H7 (cell line): ENCODE measurements at places on chromosomes 13 and 19. TPM values are rescaled to one million over a fixed set of nuclear protein-coding genes. Genes with fewer than 3 reads are reported as not detected.
A peak's percentile ranks its signal among the peaks of the same experiment; 100 is the strongest.

DNA sequence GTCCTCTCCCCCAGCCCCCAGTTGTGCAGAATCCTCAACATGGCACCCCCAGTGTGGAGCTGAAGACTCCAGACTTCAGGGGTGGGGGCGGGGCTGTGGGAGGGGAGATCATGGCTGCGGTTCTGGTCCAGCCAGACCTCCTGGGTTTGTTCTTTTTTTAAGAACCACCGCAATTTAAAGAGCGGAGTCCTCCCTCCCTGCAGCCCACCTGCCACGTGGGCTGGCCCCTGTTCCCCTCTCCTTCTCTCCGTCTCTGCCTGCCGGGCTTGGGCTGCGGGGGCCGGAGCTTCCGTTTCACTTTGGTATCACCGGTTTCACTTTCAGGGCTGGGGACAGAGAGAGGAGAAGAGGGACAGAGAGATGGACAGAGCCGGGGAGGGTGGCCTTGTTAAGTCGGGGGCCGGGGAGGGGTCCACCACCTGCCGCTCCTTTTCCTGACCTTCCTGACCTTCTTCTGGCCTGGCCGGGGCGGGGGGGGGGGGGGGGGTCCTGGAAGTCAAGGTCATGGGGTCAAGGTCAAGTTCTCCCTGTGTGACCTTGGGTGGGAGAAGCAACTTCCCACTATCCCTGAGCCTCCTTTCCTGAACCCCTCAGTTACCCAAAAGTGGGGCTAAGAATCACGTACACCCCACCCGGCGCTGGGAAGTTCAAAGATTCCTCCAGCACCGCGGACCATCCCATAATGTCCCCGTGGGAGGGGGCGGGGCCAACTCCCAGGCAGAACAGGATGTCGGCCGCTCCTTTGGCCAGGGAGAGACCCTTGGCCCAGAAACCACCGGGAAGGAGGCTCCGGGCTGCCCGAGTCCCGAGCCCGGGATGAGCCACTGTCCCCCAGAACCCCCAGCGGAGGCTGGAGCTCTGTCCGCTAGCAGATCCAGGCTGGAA, 11.3 kb upstream of the ZBTB7A start:
- peak; percentile 89 for DNase-seq

DNA sequence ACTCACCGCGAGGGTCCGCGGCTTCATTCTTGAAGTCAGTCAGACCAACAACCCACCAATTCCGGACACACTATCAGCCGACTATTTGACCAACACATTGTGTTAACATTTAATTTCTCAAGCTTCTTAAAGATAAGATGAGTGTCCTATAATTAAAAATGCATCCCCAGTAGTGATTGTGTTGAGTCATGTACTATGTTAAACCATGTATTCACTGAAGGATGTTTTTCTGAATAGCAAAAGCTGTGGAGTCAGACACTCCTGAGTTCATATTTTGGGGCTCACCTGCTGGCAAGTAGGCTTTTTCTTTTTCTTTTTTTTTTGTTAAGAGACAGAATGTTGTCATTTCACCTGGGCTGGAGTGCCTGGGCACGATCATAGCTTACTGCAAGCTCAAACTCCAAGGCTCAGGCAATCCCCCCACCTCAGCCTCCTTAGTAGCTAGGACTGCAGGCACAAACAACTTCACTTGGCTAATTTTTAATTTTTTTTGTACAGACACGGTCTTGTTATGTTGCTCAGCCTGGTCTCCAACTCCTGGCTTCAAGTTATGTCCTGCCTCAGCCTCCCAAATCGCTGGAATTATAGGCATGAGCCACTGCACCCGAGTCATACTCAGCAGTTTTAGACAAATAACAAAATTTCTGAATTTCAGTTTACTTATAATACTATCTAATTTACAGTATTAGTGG, 606.9 kb downstream of the PCDH9 start:
- no peak for DNase-seq

- DNase-seq = no peak
Measured at GRCh38 chr13:43058318-43058674, 34.9 kb downstream of the DNAJC15 start.

DNA sequence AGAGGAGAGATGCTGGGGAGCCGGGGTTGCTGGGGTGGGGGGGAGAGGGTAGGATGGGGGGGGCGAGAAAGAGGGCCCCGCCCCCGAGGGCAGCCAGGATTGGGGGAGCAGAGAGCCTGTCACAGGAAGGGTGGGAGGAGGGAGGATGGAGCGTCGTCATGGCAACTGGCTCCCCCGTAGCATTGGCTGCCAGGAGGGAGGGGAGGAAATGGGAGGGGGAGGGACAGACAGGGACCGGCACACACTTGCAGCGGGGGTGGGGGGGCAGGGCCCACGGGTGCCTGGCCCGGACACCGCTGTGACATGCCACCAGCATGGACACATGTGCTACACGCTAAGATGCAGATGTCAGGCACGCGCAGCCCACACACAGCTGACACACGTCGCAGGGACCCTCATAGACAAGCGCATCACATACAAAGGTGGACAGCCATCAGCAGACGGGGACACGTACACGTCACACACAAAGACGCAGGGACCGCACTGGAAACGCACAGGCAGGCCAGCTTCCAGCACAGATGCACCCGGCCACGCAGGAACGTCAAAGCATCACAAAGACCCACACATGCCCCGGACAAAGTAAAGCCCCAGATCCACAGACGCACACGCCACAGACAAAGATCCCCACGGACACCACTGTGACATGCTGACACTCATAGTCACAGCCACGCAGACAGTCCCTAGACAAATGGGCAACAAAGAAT, at the start of gene LMTK3:
Gene LMTK3 (minus strand): TSS at position 36 of the 704 bp plus-strand sequence. CDS start 259 bp downstream, outside the sequence.
- DNase-seq = peak; percentile 95

DNA sequence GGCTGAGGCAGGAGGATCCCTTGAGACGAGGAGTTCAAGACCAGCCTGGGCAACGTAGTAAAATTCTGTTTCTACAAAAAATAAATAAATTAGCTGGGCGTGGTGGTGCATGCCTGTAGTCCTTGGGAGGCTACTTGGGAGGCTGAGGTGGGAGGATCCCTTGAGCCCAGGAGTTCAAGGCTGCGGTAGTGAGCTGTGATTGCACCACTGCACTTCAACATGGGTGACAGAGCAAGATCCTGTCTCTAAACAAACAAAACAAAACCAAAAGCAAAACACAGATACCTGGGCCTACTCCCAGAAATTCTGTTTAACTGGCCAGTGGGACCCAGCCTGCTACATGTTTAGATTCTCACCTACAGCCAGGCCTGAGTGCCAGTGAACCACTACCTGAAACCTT, 74.6 kb upstream of the MEDAG start:
- DNase-seq = no peak

DNA sequence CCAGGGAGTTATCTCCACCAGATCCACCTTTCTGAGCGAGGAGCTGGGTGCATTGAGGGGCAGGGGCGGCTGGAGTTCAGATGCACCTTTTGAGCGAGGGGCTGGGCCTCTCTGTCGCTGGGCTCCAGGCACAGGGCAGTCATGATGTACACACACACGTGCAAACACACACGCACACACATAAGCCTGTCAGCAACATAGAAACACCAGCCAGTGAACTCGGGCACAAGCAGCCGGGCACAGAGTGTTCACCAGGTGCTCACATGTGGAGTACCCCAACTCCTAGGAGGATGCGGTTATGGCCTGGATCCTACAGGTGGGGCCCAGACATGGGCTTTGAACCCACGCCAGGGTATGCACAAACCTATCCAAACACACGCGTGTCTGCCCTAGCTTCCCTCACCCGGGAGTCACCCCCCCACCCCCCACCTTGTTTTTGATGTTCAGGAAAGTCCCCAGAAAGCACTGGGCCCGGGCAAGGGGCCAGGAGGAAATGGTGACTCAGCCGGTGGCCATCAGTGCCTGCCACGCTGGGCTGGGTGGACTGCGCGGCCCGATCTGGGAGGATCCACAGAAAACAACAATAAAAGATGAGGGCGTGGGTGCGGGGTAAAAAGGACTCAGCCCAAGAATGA, 13.3 kb downstream of the ARRDC2 start:
- peak; percentile 46 for DNase-seq

DNA sequence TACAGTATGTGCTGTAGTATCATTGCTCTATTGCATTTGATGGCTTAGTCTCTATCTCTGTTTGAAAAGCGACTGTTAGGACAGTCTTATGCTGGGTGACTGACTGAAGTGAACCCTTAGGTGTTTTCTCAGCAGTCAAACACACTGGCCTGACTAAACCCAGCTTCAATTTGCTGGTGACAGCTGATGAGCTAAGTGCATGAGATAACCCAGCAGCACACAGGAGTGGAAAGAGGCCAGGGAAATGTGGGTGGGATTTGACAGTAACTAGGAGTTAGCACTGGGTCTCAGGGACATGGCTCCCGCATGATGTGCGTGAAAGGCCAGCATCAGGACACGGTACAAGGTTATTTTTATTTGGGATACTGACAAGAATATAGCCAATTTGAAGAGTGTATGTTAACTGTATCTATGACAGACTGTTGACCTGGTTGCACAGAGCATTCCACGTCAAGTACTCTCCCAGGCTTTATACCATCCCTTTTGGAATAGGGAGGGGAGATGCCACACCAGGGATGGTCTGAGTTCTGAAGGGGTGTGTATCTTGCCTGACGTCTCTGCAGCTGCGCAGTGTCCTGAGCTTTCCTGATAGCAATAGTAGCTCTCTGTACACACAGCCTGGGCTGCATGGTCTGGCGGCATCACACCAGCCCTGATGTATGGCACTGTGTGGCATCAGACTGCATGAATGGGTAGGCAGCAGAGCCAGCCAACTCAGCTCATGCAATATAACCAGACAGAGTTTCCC, 144.8 kb downstream of the FLT1 start:
- DNase-seq = no peak

GRCh38 chr13:83710133-83710515, 172.2 kb downstream of the SLITRK1 start:
- DNase-seq = no peak

DNA sequence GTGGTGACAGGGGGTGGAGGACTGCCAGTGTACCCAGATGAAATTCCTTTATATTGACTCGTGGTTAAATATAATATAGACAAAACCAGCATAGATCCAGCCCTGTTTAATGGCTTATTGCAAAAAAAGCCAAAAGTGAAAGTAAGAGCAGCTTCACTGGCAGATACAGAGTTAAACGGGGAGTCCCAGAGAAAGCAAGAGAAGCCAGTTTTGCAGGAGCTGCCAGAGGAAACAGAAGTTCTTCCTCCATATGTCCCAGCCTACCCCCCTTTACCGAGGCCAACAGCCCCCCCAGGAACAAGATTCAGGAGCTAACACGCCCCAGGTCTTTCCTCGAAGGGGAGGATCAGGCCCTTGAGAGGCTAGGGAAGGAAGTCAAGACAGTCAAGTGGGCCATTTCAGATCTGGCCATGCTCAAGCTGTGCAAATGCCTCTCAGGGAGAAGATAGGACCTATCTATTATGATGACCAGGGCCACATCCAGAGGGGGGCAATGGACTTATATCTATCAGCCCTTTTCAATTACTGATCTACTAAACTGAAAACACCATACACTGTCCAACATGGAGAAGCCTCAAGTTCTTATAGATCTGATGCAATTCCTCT, 47.2 kb upstream of the ZNF737 start:
- DNase-seq = no peak

GRCh38 chr13:100394005-100394695, 194.4 kb downstream of the GGACT start:
- DNase-seq = no peak

DNA sequence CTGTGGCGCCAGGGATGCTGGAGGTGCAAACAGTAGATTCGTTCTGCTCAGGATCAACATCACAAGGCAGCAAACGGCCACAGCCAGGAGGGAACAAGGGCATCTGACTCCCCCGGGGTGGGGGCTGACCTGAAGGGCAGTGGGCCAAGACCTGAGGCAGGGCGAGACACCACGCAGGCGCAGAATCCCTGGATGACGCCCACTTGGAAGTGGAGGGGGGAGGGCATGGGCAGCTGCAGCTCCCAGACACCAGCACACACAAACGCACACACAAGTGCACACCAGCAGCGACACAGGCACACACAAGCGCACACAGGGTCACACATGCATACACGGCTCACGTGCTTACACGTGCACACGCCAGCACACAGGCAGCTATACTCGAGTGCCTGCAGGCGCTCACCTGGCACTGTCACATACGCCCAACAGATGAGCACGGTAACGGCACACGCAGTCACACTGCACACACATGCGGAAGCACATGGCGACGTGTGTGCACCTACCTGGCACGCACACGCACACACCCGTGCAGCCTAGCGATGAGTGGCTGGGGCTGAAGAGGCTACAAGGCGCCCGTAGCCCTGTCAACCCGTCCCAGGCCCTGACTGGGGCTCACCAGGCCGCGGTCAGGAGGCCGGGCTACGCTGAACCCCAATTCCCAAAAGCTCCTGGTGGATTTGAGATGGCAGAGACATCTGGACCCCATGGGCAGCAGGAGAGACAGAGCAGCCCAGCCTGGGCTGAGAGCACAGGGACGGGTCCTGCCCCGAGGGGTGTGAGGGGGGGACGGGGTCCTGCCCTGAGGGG, 5.5 kb downstream of the C2CD4C start:
- peak; percentile 67 for DNase-seq

GRCh38 chr19:40549007-40549708, 27.5 kb upstream of the SHKBP1 start:
- peak; percentile 96 for DNase-seq

- no peak for DNase-seq
Measured at GRCh38 chr13:106565127-106565775, 2.7 kb downstream of the ARGLU1 start.

DNA sequence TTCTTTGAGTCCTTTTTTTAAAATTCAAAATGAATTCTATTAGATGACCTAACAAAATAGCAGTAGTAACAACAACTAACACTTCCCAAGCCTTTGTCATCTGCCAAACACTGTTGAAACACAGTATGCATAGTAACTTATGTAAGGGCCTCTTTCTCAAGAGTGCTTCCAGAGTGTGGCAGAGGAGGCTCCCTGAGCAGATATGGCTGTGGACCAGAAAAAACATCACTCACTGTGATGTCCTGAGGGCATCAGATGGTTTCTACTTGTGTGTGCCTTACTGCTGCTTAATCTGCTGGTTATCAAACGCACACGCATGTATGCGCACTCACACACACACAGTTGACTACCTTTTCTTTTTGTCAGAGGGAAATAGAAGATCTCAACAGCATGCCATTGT, 110.8 kb downstream of the DLEU7 start:
- DNase-seq = no peak

- no peak for DNase-seq
Measured at GRCh38 chr19:31329819-31330218, 19.4 kb downstream of the TSHZ3 start.

DNA sequence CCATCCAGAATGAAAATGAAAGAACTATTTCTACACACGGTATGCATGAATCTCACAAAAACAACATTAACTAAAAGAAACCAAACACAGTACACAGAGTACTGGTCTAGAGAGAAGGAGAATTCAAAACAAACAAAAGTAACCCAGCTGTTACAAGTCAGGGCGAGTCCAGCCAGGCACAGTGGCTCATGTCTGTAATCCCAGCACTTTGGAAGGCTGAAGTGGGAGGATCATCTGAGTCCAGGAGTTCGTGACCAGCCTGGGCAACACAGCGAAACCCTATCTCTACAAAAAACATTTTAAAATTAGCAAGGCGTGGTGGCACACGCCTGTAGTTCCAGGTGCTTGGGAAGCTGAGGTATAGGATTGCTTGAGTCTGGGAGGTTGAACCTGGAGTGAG, 1.7 kb upstream of the PSMC4 start:
- no peak for DNase-seq

- DNase-seq = no peak
Measured at GRCh38 chr13:40121722-40122121, 466.3 kb downstream of the COG6 start.

The FXYD7 gene
- 1.3 and 1.8 TPM in 2 replicates for total RNA-seq

The GRIN2D gene
- 4.4 and 4.8 TPM in 2 replicates for total RNA-seq

The COLGALT1 gene
- total RNA-seq = 49.5 and 52.0 TPM in 2 replicates

The ZNF534 gene
- total RNA-seq = not detected in 2 replicates

The NALCN gene
- total RNA-seq = 0.07 TPM in 2 replicates

The ZNF302 gene
- 11.5 and 16.3 TPM in 2 replicates for total RNA-seq

The DCT gene
- 0.04 TPM in 1 of 2 replicates, not detected in the other for total RNA-seq

The CYP4F22 gene
- total RNA-seq = not detected in 2 replicates

The PABPC3 gene
- total RNA-seq = 0.03 and 0.04 TPM in 2 replicates

The SAFB2 gene
- 26.6 and 34.3 TPM in 2 replicates for total RNA-seq

The FAM216B gene
- not detected in 2 replicates for total RNA-seq
